ENCODE measurements at places on chromosomes 2 and 18.

- DNase-seq: no peak
Measured at GRCh38 chr2:133390156-133390555, 178.1 kb downstream of the NCKAP5 start.

GRCh38 chr2:72041638-72042111, 106.0 kb downstream of the CYP26B1 start:
- DNase-seq: no peak

DNA sequence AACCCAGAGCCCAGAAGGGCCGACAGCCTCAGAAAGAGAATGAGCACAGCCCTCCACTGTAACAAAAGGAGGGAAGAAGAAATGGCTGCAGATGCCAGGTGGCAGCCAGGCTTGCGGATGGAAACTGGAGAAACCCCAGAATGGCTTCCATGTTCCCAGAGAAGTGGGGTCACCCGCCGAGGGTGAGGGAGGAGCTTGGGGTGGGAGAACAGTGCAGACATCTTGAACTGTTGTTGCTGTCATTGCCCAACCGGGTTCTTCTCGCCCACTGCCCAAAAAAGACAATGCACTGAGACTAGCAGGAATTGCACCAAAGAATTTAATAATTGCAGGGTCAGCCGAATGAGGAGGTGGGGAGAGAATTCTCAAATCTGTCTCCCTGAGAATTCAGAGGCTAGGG, 223.2 kb upstream of the RAB6C start:
- no peak for DNase-seq

DNA sequence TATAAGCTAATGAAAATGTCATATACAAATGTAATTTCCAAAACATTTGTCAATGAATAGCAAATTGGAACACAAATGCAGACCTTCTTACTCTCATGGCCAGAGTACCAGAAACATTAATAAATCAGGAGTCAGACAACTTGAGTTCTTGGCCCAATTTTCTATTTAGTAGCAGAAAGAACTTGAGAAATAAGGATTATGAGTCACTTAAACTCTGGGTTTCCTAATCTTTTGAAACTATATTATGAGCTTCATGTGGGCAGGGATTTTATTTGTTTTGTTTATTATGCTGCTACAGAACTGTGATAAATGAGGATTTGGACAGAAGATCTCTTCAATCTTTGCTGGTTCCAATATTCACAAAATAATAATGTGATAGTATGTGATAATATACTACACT, 686.7 kb downstream of the NR4A2 start:
- DNase-seq: no peak

DNA sequence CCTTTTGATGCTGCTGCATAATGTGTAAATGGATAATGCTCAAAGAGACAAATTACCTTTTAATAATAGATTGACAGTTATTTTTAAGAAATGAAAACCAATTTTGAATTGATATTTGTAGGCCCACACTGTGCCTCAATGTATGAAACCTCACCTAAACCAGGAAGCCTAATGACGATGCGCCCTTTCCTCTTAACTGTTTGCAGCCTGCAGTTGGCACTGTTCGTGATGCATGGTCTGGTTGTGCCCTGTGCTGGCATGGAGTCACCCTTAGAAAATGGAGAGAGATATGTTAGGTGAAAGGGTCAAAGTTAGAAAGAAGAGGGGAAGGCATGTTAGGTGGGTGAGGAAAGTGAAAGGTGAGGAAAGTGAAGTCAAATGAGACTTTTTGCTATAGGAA, 390.2 kb downstream of the PTPRM start:
- no peak for DNase-seq

DNA sequence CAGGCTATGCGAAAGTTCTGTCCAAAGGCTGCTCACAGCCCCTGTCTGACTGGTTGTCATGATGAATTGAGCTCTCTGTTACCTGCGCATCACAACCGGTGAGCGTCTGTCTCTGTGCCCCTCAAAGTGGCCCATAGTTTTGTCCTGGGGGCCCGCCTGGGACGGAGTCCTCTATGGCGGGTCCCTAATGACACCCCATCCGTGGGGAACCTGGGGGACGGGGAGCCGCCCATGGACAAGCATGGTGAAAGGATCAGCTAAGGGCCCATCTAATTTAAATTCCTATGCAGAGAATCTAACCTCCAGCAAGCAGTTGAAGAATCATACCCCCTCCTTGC, 473 bp downstream of the ELMOD3 start:
- DNase-seq: no peak

GRCh38 chr18:50111398-50111797, 83.5 kb downstream of the MYO5B start:
- DNase-seq: no peak

GRCh38 chr2:22076454-22076853, 952.7 kb downstream of the TDRD15 start:
- no peak for DNase-seq

DNA sequence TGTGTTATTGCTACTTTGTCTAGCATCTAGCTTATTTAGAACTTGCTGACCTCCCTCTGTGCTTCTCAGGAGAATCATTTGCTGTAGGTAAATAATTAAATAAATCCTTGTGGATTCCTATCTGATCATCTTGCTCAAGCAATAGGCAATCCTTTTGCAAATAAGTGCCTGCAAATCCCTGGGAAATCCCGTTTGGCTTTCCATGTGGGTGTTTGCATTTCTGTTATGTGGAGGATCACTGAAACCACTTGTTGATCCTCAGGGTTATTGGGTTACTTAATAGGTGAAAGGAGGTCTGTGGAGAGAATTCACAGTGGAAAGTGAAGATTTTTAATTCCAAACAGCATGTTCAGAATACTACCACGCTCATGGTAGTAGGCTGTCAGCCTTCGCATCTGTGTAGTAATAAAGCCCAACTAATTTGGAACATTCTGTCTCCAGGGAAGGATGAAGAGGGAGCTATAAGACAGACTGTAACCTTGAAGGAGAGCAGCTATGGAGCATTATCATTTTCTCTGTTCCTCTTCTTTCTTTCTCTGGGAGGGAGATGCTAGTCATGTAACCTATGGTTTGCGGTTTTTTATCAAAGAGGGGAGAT, 72.5 kb downstream of the GULP1 start:
- DNase-seq: no peak

DNA sequence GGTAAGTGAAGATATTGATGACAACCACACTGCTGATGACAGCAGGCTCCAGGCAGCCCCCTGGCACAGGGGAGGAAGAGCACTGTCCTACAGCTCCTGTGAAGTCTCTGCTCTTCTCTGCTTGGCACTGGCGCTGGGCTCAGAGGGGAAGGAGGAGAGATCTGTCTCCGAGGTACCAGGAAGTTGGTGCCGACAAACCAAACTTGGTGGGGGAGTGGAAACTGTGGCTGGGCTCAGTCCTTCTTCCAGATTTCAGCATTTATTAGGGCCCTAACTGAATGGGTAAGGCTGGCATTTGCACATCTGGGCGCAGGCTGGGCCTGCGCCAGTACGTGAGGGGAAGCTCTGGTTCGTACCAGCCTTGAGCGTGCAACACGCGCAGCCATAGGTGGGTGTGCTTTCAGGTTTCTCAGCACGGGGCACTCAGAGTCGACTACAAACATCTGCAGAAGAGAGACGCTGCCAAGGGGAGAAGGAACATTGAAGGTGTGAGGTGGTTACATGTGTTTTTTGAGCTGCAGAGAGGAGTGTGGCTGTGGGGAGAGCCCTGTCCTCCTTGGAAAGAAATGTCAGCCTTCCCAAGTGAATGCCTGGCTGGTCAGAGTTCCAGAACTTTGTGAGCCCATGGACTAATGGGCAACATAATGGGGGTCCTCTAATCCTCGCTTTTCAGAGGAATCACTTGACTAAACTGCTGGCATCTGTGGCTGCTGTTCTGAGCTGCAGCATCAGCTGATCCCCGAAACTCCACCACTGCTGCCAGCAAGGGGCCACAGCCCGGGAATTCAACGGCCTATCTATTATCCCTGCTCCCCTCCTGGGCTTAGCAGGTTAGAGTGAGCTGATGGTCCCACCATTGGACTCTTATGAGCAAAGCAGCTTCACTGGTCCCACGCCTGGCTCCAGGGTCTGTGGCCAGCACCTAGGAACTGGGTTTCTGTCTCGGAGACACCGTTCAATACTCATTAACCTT, 55.2 kb upstream of the SEMA4C start:
- DNase-seq: no peak

GRCh38 chr2:129165006-129165405, 814.5 kb upstream of the RAB6C start:
- DNase-seq: no peak

DNA sequence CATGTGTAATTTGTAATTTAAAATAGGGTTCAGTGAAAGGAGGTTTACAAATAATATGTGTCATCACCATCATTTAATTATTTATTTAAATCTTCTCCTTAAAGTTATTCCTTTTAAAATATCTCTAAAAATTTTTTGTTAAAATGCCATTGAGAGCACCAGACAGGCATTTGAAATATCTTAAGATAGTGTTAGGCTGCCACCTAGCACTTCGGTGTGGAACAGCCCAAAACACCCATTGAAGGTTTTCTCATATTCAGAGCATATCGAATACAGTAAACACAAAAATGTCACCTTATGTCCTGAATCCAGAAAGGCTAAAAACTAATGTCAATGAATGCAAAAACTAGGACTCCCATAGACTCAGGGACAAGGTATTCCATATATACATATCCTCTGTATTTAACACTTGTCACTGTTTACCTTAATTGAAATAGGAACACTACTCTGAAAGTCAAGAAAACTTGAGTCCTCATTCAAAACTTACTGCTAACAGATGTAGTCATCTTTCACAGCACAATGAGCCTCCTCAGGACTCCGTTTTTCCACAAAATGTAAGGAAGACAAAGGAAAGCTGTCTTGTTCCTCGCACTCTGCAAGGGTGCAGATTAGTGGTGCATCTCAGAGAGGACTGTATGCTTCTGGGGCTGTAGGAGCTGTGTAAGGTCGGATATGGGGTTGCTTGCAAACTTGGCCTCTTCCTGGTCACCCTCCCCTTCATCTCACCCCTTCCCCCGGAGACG, 329.5 kb downstream of the PAX3 start:
- no peak for DNase-seq

GRCh38 chr2:120486946-120487345, 141.0 kb downstream of the INHBB start:
- DNase-seq: no peak

DNA sequence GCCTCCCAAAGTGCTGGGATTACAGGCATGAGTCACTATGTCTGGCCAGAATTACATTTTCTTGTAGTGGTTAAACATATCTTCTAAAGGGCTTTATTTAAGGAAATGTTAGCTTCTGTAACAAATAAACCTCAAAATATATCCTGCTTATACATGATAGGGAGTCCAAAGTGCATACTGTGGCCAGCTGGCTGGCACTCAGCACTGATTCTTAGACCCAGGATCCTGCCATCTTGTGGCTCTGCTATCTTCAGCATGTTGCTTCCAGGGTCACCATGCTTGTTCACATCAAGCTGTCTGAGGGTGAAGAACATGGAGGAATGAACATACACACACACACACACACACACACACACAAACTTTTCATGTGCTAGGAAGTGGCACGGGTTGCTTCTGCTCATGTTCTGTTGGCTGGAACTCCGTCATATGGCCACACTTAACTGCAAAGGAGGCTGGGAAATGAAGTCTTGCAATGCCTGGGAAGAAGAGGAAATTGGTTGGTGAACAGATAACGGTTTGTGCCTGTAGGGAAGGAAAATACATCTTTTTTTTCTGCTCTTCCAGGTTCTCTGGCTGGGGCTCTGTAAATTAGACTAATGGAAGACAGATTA, 40.0 kb downstream of the NPPC start:
- DNase-seq: no peak

DNA sequence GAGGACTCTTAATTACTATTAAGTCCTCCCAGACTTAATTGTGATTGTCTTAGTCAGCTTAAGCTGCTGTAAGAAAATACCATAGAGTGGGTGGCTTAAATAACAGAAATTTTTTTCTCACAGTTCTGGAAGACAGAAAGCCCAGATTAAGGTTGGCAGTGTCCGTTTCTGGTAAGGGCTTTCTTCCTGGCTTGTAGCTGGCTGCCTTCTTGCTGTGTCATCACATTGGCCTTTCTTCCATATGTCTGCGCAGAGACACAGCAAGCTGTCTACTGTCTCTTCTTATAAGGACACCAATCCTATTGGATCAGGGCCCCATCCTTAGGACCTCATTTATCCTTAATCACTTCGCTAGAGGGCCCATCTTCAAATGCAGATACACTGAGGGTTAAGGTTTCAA, 38.5 kb downstream of the ASXL3 start:
- no peak for DNase-seq

GRCh38 chr2:112636605-112637288, 9.0 kb upstream of the SLC20A1 start:
- DNase-seq: no peak

GRCh38 chr2:25867396-25868003, 10.8 kb downstream of the ASXL2 start:
- no peak for DNase-seq

DNA sequence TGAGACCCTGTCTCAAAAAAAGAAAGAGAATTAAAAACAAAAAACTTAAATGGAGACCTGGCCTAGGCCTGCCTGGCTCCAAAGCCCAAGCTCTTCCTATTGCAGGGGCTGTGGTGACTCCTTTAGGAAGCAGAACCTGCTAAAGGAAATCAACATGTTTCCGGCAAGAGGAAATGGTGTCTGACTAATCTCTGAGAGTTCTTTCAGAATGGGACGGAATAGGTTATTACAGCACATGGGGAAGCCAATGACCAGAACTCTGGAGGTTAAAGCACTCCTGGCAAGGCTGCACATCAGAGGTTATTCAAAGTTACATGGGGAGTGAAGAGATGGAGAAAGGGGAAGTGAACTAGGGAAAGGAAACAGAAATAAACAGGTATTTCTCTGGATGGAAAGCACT, 21.4 kb downstream of the KIF3C start:
- no peak for DNase-seq

DNA sequence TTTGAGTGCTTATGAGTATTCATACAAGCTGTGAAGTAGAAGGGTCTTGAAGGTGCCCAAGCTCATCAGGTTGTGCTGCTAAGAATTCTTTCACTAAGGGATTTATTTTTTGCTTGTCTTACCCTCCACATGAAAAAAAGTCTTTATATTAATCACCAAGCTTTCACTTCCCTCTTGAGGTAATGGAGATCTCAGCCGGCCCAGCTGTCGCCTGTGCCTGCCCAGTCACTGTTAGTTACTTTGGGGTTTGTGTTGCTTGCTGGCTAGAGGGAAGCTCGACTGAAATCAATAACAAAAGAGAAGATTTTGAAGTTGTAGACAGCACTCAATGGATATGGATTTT, 21.9 kb downstream of the MC2R start:
- no peak for DNase-seq

- DNase-seq: no peak
Measured at GRCh38 chr18:45260125-45260524, 355.2 kb upstream of the SLC14A2 start.

DNA sequence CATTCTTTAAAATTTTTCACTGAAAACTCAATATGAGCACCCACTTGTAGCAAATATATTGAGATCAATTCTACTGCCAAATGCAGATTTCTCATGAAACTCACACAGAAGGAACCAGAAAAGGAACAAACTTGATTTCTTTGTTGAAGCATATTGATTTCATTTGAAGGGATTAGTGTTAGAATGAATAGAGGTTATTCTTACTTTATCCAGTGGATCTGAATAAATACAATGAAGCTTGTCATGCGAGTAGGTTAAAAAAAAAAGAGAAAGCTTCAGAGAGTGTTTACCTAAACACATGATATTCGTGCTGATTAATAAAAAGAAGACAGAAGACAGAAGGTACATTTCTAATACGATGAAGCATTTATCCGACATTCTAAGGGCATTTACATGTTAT, 226.7 kb upstream of the ZSWIM2 start:
- no peak for DNase-seq

Measured in activated T-helper 1 cell treated with anti-CD3 and anti-CD28 coated beads, Interleukin-2, amount 50 U/mL, for 16 hours (primary cell).